ENCODE measurements at places on chromosomes 11 and 22. TPM values are rescaled to one million over a fixed set of nuclear protein-coding genes. Genes with fewer than 3 reads are reported as not detected.

DNA sequence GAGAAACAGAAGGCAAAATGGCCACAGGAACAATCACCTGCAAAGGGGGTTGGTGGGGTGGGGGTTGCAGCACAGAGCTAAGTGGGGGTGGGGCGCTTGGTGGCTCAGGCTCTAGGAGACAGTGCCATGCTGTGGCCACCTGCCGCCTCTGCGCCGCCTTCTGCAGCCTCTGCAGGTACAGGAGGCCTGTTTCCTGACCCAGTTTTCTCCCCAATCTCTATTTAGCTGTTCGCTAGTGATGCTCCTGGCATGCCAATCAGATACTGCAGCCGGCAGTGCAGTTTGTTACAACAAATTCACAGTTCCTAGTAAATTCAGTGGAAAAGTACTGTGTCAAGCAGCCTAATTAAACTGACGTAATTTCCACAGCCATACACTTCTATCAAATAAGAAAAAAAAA, 106.4 kb downstream of the SERGEF start:
- no peak for DNase-seq
- no peak overlapping the region for H3K27ac ChIP-seq
- H3K4me3 ChIP-seq: no peak overlapping the region
- no peaks in the 10 kb centered on the region for H3K4me1 ChIP-seq

- no peak overlapping the region for H3K27ac ChIP-seq
- no peak overlapping the region for H3K4me3 ChIP-seq
- H3K27me3 ChIP-seq: no peaks in the 10 kb centered on the region
- peak; percentile 66 for DNase-seq
- H3K4me1 ChIP-seq: no peaks in the 10 kb centered on the region
- H3K36me3 ChIP-seq: no peaks in the 10 kb centered on the region
These were observed 152.5 kb upstream of the CADM1 start for GRCh38 chr11:115656669-115657068.

ARHGAP1 gene
- 27.6 TPM for total RNA-seq

SLC17A6 gene
- total RNA-seq: not detected

DNA sequence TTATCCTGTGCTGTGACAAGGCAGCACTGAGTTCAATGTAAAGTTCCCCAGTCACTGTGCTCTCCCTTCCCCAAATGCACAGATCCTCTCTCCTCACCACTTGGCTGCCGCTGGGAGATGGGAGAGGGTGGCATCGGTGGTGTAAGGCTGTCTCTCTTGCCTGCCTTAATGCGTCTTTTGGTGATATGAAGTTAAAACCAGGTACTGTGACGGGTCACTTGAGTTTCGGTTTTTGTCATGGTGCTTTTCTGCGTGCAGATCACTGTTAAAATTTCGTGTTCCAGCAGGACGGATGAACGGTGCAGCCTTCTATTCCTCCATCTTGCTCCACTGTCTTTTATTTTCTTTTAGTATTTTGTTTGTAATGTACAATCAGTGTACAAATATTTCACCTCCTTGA, 18.6 kb downstream of the GLB1L2 start:
- DNase-seq: peak; percentile 25
- no peak overlapping the region for H3K27ac ChIP-seq
- H3K36me3 ChIP-seq: no peaks in the 10 kb centered on the region
- no peaks in the 10 kb centered on the region for H3K4me1 ChIP-seq
- no peaks in the 10 kb centered on the region for H3K27me3 ChIP-seq

- H3K4me1 ChIP-seq: no peaks in the 10 kb centered on the region
- no peaks in the 10 kb centered on the region for H3K36me3 ChIP-seq
- H3K4me3 ChIP-seq: no peak overlapping the region
- H3K27ac ChIP-seq: no peak overlapping the region
- DNase-seq: no peak
- H3K27me3 ChIP-seq: no peaks in the 10 kb centered on the region
These were observed 49.9 kb upstream of the SOX6 start for GRCh38 chr11:16406226-16406625.

GRCh38 chr22:46073683-46074504, 76.4 kb upstream of the PPARA start:
- peak; percentile 59 for DNase-seq
- peaks cover 34% of the 10 kb centered on the region for H3K4me1 ChIP-seq
- H3K36me3 ChIP-seq: no peaks in the 10 kb centered on the region
- peak overlapping the region; percentile 97 for H3K27ac ChIP-seq
- no peaks in the 10 kb centered on the region for H3K27me3 ChIP-seq

NEFH gene
- total RNA-seq: 0.06 TPM

POLD4 gene
- total RNA-seq: 70.5 TPM

- no peak overlapping the region for H3K4me3 ChIP-seq
- H3K27ac ChIP-seq: no peak overlapping the region
- no peaks in the 10 kb centered on the region for H3K36me3 ChIP-seq
- no peak for DNase-seq
These were observed 3.9 kb upstream of the RAB38 start for GRCh38 chr11:88179141-88179540.

DNA sequence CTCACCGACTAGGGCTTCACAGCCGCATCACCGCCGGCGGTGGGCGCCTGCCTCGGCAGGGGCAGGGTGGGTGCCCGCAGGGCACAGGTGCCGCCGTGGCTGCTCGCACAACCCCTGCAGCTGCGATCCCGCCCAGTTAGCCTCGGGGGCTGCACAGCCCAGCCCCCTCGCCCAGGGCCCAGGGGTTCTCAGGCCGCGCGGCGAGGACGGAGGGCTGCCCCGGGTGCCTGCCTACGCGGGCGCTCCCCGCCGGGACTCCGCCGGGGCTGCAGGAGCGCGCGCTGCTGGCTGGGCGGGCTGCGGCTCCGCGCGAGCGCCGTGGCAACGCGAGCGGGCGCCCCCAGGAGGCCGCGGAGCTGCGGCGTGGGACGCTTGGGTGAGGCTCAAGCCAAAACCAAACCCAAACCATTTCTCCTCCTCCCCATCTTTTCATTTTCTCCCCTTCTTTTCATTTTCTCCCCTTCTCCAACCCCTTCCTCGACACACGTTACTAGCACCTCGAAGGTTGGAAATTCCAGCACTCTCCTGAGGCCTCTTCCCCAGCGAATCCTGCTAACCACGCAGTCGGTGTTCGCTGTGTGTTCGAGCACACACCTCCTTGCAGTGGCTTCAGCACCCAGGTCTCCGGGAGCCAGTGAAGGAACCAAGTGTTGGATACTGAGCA, at the start of gene MICAL3:
Gene MICAL3 (minus strand): TSS at position 286 of the 664 bp plus-strand sequence. CDS start 117,749 bp downstream, outside the sequence.
- peaks cover 6% of the 10 kb centered on the region for H3K4me1 ChIP-seq
- peak within 1 kb of the TSS; percentile 64 for H3K4me3 ChIP-seq

DNA sequence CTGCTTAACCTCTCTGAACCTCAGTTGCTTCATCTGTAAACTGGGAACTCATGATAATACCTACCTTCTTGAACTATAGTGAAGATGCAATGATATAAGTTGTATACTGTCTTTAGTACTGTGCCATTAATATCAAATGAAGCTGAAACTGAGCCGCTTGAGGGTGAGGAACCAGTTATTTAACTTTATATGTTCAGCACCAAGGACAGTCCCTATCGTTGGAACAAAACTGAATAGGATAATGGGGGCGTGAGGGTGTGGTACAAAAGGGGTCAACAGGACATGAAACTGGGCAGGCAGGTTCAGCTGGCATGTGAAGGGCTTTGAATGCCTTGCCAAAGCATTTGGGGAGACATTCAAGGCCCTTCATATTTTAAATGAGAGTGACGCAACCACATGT, 112.6 kb downstream of the C11orf91 start:
- no peaks in the 10 kb centered on the region for H3K36me3 ChIP-seq
- peaks cover 12% of the 10 kb centered on the region for H3K4me1 ChIP-seq
- no peak for DNase-seq
- no peak overlapping the region for H3K27ac ChIP-seq
- no peak overlapping the region for H3K4me3 ChIP-seq

DNA sequence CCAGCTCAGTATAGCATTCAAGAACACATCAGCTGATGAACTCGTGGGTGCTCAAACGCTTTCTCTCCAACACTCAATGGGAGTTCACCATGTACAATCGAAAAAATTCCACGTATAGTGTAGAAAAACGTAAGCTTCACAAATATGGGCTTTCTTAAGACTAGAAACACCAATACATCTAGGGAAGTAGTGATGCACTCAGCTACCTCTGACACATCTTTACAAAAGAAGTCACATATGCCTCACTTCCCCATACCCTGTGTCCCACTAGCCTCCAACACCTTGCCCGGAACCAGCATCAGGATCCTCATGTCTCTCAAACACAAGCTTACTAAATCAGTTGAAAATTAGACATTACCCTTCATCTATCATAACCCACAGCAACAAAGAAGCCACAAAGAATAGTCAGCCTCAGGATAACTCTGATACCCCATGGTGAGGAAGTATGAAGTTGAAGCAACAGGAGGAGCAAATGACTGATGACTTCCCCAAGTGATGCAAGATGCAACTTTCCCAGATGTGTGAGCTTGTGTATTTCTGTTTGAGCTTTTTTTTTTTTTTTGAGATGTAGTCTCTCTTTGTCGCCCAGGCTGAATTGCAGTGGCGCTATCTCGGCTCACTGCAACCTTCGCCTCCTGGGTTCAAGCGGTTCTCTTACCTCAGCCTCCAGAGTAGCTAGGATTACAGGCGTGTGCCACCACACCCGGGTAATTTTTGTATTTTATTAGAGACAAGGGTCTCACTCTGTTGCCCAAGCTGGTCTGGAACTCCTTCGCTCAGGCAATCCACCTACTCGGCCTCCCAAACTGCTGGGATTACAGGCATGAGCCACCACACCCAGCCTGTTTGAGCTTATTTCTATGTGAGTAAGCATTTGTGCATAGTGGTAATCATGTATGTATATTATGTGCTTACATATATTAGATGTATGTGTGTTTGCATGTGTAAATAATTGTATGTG, 8.5 kb upstream of the DENND5A start:
- H3K4me3 ChIP-seq: no peak overlapping the region
- H3K27me3 ChIP-seq: no peaks in the 10 kb centered on the region
- H3K4me1 ChIP-seq: no peaks in the 10 kb centered on the region
- DNase-seq: no peak
- H3K36me3 ChIP-seq: no peaks in the 10 kb centered on the region
- H3K27ac ChIP-seq: no peak overlapping the region

PNPLA3 gene
- 17.5 TPM for total RNA-seq

ARL2 gene
- 25.6 TPM for total RNA-seq

- peak; percentile 27 for DNase-seq
- H3K4me1 ChIP-seq: peaks cover 28% of the 10 kb centered on the region
- H3K36me3 ChIP-seq: no peaks in the 10 kb centered on the region
- H3K4me3 ChIP-seq: no peak overlapping the region
- H3K27me3 ChIP-seq: no peaks in the 10 kb centered on the region
- H3K27ac ChIP-seq: no peak overlapping the region
These were observed 431.4 kb upstream of the CCDC90B start for GRCh38 chr11:83717537-83717936.

ZNF70 gene
- 1.1 TPM for total RNA-seq

KRTAP5-8 gene
- total RNA-seq: not detected

HSPB2 gene
- total RNA-seq: 0.49 TPM

DNA sequence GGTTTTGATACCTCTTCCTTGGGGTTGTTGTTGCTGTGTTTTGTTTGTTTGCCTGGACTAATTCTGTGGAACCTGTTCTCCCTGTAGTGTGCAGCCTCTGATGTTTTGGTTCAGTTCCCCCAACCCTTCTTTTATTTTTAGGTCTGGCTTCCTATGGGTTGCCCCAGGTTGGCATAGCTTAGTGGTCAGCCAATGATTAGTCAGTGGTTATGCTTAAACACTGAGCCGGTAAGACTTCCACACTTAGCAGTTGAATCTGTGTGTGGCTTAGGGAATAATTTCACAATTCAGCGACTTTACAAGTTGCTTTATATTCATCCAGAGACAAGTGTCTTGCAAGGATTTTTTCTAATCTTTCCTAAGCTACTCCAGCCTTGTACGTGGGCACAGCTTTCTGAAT, 78.6 kb upstream of the CLPB start:
- no peaks in the 10 kb centered on the region for H3K36me3 ChIP-seq
- DNase-seq: no peak
- no peaks in the 10 kb centered on the region for H3K27me3 ChIP-seq

DNA sequence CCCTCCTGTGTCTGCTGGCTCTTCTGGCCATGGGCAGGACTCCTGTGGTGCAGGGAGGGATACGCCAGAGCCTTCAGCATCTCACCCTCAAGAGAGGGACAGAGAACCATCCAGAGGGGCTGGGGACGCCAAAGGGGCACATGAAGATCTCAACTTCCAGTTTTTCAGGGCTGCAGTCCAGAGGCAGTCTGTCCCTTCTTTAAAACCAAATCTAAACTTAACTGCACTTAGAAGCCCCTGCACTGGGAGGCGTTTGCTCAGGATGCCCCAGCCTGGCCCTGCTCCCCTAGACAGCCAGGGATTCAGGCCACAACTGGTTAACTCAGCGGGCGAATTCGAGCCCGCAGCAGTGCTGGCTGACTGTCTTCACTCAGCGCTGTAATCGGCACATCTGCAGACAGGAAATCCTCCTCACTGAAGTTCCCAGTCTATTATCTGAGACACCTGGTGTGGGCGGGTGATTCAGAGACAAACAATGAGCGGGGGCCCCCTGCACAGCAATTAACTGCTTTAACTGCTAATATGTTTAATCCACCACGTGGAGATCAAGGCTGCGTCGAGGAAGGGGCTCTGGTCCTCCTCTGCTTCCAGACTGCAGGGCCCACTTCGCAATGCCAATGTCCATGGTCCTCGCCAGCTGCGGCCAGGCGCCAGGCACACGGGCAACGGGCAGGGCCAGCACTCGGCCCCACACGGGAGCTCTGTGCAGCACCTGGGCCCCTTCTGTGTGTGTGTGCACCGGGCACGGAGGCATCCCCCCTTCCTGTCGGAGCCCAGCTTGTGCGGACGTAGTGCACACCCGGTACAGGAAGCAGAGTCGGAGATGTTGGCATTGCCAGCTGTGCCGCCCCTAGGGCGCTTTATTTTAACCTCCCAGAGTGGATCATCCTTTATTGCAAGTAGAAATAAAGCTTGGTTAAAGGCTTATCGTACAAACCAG, 36.9 kb upstream of the GNB1L start:
- peaks cover 19% of the 10 kb centered on the region for H3K36me3 ChIP-seq
- no peaks in the 10 kb centered on the region for H3K27me3 ChIP-seq
- no peak for DNase-seq
- H3K4me3 ChIP-seq: no peak overlapping the region
- no peak overlapping the region for H3K27ac ChIP-seq

GRCh38 chr22:21691816-21692215, 26.0 kb downstream of the PPIL2 start:
- H3K4me1 ChIP-seq: no peaks in the 10 kb centered on the region
- H3K36me3 ChIP-seq: peaks cover 48% of the 10 kb centered on the region
- no peak overlapping the region for H3K27ac ChIP-seq

DNA sequence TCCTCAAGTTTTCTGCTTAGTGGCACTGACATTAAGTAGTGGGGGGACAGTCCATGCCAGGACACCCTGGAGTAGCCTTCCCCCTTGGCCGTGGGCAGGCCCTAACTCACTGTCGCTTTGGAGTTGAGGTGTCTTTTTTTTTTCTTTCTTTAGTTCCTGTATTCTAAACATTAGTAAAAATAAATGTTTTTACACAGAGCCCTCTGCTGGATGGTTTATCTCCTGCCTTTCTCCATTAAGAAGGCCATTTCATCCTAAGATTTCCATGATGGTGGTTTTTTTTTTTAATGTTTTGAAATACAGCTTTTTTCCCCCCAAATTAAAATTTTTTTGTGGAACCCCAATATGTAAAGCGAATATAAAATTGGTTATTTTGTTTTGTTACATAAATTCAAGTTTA, 1.8 kb upstream of the TIGD3 start:
- no peak for DNase-seq
- no peak overlapping the region for H3K4me3 ChIP-seq
- no peaks in the 10 kb centered on the region for H3K36me3 ChIP-seq
- H3K4me1 ChIP-seq: no peaks in the 10 kb centered on the region
- H3K27ac ChIP-seq: no peak overlapping the region
- no peaks in the 10 kb centered on the region for H3K27me3 ChIP-seq

CBLIF gene
- not detected for total RNA-seq

All from right lobe of liver (tissue), 6 donors.